Left ventricle myocardium inferior (tissue), 1 donor: ENCODE measurements at places on chromosomes 7 and 10.

- peak; percentile 39 for DNase-seq
These were observed 74.0 kb upstream of the CUX1 start for GRCh38 chr7:101743241-101743994.

- no peak for DNase-seq
These were observed 19.6 kb downstream of the FRMPD2 start for GRCh38 chr10:48254750-48255512.

GRCh38 chr7:146656988-146657387 lies 540.4 kb downstream of the CNTNAP2 start:
- no peak for DNase-seq

DNA sequence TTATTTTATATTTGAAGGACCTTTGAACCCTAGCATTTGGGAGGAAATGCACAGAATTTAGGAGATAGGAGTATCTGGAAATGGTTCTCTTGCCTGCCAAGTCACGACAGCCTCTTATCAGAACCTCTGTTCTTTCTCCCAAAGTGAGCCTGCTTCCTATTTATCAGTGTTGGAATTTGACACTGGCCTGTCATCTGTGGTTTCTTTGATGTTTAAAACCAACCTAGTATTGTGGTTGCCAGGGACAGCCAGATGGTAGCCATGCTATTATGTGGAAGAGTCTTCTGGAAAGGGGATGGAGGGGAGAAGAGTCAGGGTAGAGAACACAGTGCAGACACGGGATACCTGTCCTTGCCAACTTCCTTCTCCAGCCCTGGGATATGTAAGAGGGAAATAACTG lies 21.1 kb downstream of the ZNF282 start:
- no peak for DNase-seq

DNA sequence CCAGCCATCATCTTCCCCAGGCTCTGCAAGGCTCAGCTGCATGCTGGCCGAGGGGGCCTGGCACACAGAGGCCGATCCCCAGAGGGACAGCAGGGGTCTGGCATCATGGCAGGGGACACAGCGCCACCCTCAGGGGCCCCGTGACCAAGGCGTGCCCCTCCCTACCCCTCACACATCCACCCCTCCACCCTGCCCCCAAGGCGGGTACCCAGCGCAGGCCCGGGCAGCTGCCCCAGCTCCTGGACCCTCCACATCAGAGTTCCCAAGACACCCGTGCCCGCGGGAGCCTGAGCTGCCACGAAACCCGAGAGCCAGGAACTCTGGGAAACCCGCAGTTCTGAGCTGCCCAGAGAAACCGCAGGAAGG lies 46.5 kb upstream of the TNRC18 start:
- no peak for DNase-seq

DNA sequence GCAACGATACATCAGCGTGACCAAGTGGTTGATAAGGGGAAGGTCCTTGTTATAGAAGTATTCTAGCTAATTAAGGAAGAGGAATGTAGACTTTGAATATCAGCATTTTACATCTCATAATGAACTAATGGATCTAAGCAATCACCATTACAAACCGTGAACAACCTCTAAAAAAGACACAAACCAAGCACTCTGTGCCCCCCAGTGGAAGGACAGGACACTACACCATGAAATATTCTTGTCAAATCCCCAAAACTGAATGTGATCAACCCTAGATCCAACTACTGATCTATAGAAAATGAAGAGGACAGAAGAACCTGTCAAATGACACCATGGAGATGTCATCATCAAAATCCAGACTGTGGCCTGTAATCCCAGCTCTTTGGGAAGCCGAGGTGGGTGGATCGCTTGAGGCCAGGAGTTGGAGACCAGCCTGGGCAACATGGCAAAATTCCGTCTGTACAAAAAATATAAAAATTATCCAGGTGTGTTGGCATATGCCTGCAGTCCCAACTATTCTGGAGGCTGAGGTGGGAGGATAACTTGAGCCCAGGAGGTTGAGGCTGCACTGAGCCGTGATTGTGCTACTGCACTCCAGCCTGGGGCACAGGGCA lies 111.3 kb upstream of the CARD11 start:
- no peak for DNase-seq

DNA sequence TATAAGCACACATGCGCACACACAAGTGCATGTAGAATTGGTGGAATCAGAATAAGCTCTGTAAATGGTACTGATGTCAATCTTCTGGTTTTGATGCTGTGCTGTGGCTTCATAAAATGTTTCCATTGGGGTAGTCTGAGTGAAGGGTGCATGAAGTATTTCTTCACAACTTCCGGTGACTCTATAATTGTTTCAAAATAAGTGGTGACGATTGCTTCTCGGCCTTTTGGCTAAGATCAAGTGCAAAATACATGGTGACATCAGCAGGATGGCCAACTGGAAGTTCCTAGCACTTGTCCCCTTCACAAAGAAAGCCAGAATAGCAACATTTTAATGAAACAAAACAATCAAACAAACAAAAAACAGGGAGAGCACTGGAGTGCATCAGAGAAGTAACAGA lies 41.6 kb upstream of the CAMK2B start:
- no peak for DNase-seq

GRCh38 chr7:134028853-134029252 lies 98.3 kb upstream of the LRGUK start:
- DNase-seq = no peak

- no peak for DNase-seq
These were observed 538.5 kb downstream of the KCNMA1 start for GRCh38 chr10:77099136-77099535.

GRCh38 chr10:18104223-18104872 lies 35.9 kb upstream of the CACNB2 start:
- DNase-seq = peak; percentile 24

DNA sequence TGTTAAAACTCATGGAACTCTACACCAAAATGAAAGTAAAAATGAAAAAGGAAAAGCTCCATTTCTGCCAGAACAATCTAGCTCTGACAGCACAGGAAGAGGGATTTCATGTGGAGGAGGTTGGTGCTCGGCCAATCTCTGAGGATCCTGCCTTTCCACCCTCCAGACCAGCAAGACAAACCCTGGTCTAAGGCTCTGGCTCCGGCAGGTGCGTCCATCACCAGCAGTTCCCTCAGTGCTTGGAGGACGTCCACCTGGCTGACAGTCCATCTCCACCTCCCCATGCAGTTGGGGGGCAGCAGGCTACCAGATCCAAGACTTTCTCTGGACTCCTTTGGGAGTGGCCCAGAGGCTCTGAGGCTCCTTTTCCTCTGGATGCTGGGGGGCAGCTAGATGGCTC lies 25.0 kb upstream of the LOXL4 start:
- no peak for DNase-seq
